ENCODE measurements at places on chromosomes 11 and 22.

GRCh38 chr22:37504964-37505363 lies 14.3 kb downstream of the CARD10 start:
- DNase-seq, result no peak

GRCh38 chr11:64544616-64545296 lies 46.3 kb upstream of the SLC22A12 start:
- no peak for DNase-seq

GRCh38 chr22:35154937-35155387 lies 89.0 kb downstream of the ISX start:
- DNase-seq, result peak; percentile 58

DNA sequence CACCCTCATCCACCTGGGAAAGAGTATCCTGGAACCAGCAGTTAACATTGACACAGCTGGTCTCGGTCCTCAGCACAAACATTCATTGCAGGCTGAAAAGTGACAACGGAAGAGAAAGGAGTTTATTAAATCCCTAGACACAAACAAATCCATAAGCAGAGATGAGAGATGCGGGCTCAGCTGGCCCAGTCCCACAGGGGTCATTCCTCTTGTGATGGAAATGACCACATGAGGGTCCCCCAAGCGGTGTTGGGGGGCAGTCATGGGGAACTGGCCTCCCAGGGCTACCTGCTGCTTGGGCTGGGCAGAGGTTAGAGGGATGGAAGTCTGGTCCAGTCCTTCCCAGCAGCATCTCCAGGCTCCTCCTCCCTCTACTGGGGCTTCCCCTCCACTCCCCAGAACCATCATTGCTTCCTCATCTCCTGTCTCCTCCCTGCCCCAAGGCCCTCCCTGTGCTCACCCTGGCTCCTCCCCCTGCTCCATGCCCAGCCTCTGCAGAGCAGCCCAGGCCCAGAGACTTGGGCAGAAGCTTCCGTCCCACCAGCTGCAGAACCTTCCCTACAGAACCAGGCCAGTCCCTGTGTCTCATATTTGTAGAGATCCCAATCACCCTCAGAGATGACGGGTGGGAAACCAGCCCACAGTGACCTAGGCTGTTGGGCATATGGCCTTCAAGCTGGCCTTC lies 5.4 kb upstream of the IGLL5 start:
- DNase-seq, result peak; percentile 49

GRCh38 chr11:3153291-3153861 lies 11.7 kb downstream of the OSBPL5 start:
- DNase-seq, result no peak

DNA sequence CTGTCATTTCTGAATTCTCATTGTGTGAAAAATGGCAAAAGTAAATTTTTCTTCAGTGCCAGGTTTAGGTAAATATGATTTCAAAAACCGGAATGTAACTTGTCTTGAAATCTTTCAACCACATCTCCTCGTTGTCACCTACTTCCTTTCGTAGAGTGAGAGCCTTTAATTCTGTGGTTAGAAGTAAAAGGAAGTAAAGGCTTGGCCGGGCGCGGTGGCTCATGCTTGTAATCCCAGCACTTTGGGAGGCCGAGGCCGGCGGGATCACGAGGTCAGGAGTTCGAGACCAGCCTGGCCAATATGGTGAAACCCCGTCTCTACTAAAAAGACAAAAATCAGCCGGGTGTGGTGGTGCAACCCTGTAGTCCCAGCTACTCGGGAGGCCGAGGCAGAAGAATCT lies 29.8 kb downstream of the SGSM3 start:
- DNase-seq, result peak; percentile 73

GRCh38 chr22:40605761-40606160 lies 30.8 kb downstream of the MRTFA start:
- no peak for DNase-seq

DNA sequence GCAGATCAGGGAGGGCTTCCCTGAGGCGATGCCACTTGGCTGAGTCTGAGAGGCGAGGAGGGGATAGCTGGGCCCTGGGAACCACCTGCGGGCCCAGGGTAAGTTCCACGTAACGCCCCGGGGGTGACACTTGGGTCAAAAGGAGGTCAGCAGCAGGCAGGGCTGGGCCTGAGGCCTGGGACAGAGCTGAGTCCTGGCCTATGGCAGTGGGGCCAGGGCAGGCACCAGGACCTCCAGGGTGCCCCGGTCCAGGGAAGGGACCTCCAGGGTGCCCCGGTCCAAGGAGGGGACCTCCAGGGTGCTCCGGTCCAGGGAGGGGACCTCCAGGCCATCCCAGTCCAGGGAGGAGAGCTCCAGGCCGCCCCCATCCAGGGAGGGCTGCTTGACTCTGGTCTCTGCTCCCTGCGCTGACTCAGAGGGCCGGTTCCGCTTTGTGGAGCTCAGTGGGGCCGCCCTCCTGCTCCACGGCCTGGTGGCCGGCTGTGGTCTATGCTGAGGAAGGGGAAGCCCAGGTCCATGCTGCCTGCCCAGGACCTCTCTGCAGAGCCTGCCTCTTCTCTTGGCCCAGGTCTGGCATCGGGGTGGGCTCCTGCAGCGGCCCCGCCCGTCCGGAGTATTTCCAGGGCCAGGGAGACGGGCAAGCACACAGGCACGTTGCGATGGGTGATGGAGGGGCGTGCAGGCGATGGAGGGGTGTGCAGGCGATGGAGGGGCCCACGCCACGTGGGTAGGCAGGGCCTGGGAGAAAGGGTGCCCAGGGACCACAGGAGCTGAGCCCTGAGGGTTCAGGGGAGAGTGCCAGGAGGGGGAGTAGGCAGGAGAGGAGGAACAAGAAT lies 19.5 kb upstream of the WNT7B start:
- no peak for DNase-seq

GRCh38 chr22:24133187-24133965 lies 47.9 kb upstream of the SUSD2 start:
- no peak for DNase-seq

GRCh38 chr22:41380993-41381328 lies 781 bp upstream of the TEF start:
- DNase-seq, result no peak

DNA sequence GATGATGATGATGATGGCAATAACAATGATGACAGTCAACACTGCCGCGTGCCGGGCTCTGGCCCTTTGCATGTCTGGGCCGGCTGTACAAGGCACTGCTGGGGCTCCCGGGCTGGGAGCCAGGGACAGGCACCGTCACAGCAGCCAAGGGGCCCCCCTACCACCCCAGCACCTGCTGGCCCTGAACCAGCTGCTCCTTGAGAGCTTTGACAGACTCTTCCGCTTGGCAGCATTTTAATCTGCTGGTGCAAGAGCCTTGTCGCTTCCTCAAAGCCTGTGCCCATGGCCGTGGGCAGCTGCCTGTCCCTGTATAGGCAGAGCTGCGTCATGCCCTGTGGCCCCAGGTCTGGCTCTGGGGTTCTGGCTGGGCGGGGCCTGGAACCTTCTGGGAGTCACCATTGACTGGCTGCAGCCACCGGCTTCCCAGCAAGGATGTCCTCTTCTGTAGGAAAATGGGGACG lies 12.9 kb upstream of the MUC6 start:
- no peak for DNase-seq

All from activated CD8-positive, alpha-beta memory T cell treated with anti-CD3 and anti-CD28 coated beads, Interleukin-2, amount 50 U/mL, for 48 hours (primary cell).